Activated effector memory CD4-positive, alpha-beta T cell treated with Interleukin-2 at 50 U/mL for 16 hours (primary cell): ENCODE measurements at places on chromosomes 16 and 17.

DNA sequence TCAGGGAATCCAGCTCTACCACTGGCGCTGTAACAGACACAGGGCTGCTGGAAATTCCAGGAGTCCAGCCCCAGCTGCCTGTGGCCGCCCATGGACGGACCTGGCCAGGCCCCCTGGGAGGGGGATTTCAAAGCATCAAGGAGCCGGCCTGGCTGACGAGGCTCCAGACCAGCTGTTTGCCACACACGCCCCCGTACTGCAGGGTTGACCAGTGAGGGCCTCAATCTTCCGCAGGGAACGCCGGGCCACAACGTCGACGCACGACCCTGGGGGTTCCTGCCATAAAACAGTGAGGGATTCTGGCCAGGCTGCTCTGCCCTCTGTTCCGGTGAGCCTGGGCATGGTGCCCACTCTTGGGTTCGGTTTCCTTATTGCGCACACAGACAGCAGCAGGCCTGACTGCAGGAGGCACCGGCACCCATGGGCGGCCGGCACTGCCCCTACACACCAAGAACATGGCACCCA, 3.7 kb downstream of the LMF1 start:
- no peak for DNase-seq

DNA sequence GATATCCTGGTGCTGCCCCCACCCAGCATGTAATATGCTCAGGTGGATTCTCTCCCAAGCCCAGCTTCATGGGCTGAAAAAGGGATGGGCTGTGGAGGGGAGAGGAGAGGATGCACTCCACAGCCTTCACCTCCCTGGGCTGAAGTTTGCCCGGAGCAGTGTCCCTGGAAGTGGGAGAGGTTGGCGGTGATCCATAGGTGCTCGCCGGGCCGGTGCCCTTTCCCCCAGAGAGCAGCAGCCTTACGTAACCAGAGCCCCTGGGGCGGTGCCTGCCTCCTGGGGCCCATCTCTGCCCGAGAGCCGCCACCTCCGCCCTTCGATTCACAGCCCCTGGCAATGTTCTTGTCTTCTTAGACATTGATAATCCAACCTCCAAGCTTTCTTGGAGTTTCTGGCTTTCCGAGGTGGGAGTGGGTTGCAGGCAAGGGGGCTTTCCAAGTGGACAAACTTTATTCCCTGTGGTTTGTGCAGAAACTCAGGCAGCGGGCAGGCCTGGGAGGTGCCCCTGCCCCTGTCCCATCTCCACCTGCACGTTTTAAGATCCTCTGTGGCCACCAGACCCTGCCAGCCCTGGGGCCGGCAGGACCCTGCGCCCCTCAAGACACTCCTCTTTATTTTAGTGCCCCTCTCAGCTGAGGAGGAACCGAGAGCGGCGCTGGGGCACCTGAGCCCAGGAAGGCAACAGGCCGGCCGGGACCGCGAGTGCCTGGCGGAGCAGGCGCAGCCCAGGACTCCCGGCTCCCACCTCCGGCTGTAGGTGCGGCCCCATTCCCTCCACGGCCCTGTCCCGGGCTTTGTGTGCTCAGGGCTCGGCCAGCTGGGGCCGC, 3.1 kb upstream of the WDR90 start:
- no peak for DNase-seq

GRCh38 chr16:75801307-75801706, 75.0 kb upstream of the CPHXL start:
- DNase-seq, result no peak

DNA sequence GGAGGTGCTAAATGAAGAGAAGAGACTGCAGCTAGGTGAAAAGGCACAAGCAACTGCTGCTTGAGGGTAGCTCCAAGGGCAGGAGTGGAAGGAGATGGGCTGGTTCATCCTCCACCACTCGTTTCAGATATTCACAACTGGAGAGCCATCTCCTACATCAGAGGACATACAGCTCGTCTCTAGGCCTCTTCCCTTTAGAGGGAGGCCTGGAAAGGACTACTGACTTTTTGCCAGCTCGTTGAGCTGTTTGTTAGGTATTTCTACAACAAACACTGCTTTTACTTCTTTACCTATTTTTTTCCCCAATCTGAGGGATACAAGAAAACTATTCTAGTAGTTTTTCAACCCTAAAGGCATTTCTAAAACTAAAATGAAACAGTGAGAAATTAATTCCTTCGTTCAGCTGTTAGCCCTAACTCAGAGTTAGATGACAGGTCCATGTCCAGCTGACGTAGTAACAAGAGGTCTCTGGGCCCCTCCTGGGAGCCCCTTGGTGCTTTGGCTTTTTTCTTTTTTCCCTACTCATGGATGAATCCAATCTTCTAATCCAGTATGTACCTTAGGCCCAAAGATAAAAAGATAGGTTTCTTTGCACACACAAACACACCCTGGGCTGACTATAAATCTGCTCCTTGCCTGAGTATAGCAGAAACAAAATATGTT, 47.8 kb upstream of the TBX2 start:
- no peak for DNase-seq

DNA sequence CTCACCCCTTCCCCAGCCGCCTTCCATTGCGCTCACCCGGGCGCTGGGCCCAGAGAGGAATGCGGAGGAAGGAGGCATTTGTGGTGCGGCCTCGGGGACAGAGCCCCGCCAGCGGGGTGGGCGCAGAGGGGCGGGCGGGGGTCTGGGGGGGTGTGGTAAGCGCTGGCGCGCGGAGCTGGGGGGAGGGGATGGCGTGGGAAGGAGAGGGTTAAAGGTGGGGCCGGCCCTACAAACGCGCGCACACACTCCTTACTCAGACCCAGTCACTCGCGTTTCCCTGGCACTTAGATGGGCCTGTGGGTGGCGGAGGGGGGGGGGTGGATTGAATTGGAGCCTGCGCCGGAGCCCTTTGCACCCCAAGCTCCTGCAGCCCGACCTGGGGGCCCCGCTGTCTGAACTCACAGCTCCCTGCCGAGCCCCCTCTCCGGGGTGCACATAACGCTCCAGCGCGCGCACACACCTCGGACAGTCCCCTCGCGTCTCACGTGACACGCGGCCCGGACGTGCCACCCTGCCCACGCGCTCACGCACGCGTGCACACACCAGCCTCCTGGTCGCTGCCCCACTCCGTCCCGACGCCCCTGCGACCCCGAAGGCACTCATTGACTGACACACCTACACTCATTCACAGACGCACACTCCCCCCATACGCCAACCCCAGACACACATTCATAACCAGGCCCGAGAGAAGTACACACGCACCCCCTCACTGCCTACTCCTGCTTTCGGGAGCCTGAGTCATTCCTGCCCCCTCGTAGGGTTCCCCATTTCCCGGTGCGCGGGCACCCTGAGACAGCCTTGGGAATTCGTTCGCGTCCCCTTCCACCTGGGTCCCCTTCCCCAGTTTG, 844 bp downstream of the TBKBP1 start:
- DNase-seq, result no peak

DNA sequence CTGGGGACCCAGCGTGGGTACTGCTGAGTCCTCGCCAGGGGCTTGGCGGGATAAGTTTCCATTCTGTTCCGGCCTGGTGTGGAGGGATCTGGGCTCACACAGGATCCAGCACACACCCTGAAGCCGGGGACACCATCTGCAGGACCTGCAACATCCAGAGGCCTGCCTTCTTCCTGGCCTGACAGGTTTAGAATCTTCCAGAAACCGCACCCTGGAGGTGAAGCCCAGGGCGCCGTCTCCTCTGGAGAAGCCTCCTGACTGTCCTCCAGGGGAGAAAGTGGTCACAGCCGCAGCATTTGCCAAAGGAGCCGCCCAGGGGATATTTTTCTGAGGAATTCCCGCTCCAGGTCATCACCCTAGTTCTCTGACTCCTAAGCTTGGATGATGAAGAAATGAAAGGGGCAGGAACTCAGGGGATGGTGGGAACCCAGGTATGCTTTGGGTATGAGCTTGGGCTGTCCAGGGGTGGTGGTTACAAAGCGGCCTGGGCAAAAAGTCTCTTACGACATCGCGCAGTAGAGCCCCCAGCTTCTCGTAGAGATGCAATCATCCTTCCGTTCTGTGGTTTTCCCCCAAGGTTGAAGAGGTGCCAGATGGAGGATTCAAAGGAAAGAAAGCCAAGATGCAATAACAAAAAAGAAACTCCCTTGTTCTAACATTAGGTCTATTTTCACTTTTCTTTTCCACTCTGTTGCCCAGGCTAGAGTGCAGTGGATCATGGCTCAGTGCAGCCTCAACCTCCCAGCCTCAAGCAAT, 9.1 kb upstream of the CRISPLD2 start:
- no peak for DNase-seq

DNA sequence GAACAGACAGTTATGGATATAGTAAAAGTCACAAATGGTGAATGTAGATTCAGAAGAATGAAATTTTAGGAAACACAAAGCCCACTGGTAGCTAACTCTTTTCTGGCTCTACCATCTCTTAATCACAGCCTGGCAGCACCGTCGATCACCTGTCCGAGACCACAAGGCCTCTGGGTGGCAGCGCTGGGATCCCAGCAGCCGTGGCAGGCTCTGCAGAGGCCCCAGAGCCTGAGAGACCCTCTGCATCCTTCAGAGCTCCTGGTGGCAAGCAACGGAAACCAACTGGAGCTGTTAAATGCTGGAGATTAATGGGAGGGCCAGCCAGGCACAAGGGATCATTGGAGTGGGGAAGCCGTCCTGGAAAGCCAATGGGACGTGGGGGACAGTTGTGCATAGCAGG, 26.3 kb downstream of the LAT start:
- no peak for DNase-seq

DNA sequence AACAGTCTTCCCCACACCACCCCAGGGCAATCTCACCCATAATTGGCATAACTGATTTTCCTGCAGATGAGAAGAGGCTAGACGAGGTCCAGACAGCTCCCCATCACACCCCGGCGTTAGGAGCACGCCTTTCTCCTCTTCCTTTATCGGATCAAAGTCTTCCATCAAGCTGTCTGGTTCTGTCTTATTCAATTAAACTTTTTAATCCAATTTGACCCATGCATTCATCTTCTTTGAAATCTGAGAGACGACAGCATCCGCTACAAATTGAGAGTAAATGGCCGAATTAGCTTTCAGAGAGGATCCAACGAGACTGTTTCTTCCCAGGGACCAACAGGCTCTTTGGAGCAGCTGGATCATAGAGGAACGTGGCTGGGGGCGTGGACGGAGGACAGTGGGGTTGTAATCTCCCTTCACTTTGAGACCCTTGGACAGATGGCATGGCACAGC, 44.4 kb upstream of the GPRC5B start:
- DNase-seq, result no peak

GRCh38 chr16:17166095-17166494, 304.7 kb downstream of the XYLT1 start:
- DNase-seq, result no peak

- DNase-seq, result no peak
Measured at GRCh38 chr17:63275971-63276745, 169.9 kb downstream of the CYB561 start.
